ENCODE measurements at places on chromosomes 3 and 15.

- DNase-seq = no peak
Observed at GRCh38 chr3:66418475-66418931, 82.3 kb downstream of the LRIG1 start.

DNA sequence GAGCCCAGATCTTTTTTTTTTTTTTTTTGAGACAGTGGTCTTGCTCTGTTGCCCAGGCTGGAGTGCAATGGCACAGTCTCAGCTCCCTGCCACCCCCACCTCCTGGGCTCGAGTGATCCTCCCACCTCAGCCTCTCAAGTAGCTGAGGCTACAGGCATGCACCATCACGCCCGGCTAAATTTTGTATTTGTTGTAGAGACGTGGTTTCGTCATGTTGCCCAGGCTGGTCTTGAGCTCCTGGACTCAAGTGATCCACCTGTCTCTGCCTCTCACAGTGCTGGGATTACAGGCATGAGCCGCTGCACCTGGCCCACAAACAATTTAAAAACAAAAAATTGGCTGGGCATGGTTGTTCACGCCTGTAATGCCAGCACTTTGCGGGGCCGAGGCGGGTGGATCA lies 22.6 kb upstream of the SLC6A6 start:
- DNase-seq = no peak

DNA sequence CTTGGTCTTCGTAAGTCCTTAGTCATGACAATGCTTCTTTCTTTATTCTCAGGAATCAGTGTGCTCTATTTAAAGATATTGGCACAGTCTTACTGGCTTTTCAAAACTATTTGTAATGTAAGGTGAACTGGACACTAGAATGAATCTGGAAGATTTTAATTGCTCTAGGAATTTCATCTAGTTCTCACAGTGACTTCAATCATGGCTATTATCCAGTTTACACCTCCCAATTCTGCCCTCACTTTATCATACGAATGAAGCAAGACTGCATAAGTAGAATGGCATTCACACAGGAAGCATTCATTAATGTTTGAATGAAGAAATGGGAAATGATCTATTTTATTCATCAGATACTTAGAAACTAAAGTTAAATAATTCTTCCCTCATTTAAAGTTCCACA lies 26.7 kb upstream of the DRD3 start:
- DNase-seq = no peak

DNA sequence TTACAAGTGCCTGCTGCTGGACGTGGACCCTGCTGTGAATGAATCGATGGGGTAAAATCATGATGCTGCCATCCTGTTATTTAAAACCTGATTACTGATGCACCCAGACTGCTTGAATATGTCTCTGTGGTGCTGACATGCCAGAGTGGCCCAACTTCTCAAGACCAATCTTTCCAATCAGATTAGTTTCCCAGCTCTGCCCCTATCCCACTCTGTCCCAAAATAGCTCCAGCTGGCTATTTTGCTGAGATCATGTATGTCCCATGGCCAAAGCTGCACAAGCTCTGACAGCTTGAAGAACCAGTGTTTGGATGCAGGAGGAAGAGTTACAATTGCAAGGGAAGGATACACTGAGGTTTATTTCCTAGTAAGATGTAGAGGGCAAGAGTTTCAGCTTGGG lies 153.6 kb downstream of the TMEM108 start:
- DNase-seq = no peak

- no peak for DNase-seq
Observed at GRCh38 chr3:135927155-135927554, 38.4 kb upstream of the PPP2R3A start.

DNA sequence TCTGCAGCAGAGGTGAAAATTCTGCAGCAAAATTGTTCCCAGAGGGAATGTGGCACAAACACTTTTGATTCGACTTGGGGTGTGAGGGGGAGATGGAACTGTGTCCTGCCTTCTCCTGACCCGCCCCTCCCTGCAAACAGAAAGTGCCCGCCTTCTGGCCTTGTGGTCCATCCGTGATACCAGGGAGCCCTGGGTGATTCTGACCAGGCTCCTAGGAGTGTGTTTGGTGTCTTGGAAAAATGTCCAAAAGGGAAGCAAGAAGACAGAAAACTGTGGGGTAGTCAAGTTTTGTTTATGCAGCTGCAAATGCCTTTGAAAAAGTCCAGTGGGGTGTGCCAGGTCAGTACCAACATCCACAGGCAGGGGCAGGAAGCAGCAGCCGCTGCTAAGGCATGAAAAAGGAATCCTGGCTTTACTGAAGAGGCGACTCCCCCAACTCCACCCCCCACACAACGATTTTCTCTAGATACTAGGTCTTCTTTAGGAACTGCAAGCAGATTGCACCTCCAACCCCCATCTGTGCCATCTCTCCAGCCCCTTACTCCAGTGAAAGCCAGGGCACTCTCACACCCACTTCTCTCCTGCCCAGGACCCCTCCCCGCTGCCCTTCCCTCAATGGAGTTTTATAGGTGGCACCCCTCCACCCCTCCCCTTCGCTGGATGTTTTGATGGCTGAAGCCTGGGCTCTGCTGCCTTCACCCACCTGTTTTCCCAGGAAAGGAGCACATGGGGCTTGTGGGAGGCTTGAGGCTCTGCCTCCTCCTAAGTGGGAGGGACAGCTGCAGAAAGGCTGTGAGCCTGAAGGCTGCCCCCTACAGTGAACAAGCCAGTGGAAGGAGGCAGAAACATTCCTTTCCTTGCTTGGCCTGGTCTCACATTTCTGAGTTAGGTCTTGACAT lies 82.4 kb upstream of the HERC1 start:
- peak; percentile 30 for DNase-seq

Measured in uterus (tissue), 4 donors.